ENCODE measurements at places on chromosomes 6 and 20.
A peak's percentile ranks its signal among the peaks of the same experiment; 100 is the strongest.

- no peaks in the 10 kb centered on the region for H3K4me1 ChIP-seq
- H3K27me3 ChIP-seq, result no peaks in the 10 kb centered on the region
- no peak overlapping the region for H3K4me3 ChIP-seq
- H3K27ac ChIP-seq, result no peak overlapping the region
Measured at GRCh38 chr6:169813969-169814368, 62.5 kb downstream of the ERMARD start.

DNA sequence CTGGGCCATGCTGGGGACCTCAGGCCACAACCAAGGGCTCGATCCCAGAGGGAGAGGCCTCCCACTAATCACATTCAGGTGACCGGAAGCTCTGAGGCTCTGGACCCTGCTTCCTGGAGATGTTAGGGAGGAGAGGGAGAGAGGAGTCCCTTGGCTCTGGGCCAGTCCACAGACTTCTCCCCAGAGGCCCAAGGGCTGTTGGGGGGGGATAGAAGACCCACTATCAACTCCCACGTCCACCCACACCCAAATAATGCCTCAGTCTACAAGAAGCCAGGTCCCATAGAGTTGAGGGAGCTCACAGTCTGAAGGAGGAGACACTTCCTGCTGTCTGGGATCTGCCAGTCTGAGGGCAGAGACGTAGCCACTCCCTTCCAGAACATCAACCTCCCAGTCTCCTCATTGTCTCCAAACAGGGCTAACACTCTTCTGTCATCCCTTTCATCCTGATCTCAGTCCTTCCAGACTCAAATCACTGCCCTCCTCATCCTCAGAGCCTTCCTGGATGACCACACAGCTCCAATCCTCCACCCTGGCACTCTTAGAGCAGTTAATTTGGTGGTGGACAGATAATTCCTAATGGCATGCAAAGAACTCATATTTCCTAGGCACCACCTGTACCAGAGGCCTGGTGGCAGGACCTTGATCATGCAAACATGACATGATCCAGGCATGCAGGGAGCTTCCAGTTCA lies 69.9 kb downstream of the MRPL14 start:
- H3K4me3 ChIP-seq, result no peak overlapping the region
- DNase-seq, result no peak
- H3K4me1 ChIP-seq, result peaks cover 83% of the 10 kb centered on the region
- H3K36me3 ChIP-seq, result no peaks in the 10 kb centered on the region

DNA sequence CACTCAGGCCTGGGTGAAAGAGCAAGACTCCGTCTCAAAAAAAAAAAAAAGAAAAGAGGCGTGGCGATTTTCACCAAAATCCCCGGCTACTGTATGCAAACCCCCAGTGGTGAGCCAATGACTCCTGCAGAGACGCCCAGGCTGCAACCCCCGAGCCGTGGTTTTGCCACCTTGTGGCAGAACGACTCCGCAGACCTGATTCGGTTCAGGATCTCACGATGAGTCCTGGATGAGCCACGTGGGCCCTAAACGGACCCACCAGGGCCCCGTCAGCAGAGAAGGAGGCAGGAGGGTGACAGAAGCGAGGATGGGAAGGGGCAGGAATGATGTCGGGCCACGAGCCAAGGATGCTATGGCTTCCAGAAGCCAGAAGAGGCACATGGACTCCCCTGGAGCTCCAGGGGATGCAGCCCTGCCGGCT lies 42.5 kb downstream of the SLC2A4RG start:
- H3K27ac ChIP-seq, result no peak overlapping the region
- H3K4me1 ChIP-seq, result no peaks in the 10 kb centered on the region
- H3K36me3 ChIP-seq, result no peaks in the 10 kb centered on the region
- H3K27me3 ChIP-seq, result no peaks in the 10 kb centered on the region
- no peak overlapping the region for H3K4me3 ChIP-seq

- H3K4me1 ChIP-seq, result peaks cover 6% of the 10 kb centered on the region
- no peak for DNase-seq
- H3K27me3 ChIP-seq, result no peaks in the 10 kb centered on the region
- H3K4me3 ChIP-seq, result no peak overlapping the region
Measured at GRCh38 chr20:19241440-19241839, 29.0 kb downstream of the SLC24A3 start.

DNA sequence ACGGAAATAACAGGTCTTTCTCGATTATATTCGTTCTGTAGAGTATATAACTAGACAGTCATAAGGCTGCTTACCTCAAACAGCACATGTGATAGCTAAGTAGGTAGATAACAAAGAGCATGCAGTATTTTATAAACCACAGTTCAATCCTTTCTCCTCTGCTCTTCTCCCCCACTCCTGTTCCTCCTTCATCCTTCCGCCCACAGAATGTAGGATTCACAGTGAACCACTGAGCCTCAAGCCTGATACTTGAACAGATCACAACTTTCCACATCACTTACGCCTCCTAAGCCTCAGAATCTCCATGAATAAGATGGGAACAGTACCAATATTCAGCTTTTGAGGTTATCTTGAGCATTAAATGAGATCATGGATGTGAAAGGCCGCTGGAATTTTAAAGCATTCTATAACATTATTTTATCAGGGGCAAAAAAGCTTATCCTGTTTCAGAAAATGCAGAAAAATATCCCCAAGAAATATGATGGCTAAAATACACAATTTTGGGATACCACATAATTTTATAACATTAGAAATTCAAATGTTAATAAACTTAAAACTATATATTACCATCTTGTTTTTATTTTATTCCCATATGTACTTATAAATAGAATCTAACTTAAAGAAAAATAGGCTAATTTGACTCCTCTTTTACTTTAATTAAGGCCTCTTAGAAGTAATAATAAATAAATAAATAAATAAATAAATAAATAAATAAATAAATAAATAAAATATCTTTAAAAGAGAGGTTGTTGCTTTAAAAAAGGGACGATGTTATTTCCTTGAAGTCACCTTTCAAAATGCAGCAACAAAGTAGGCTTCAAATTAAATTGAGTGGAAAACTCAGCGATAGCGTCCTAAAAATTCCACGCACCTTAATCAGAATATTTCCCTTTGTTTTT lies 33.4 kb downstream of the MTFR2 start:
- no peak overlapping the region for H3K27ac ChIP-seq
- no peaks in the 10 kb centered on the region for H3K4me1 ChIP-seq
- no peak overlapping the region for H3K4me3 ChIP-seq
- DNase-seq, result no peak
- H3K36me3 ChIP-seq, result no peaks in the 10 kb centered on the region

DNA sequence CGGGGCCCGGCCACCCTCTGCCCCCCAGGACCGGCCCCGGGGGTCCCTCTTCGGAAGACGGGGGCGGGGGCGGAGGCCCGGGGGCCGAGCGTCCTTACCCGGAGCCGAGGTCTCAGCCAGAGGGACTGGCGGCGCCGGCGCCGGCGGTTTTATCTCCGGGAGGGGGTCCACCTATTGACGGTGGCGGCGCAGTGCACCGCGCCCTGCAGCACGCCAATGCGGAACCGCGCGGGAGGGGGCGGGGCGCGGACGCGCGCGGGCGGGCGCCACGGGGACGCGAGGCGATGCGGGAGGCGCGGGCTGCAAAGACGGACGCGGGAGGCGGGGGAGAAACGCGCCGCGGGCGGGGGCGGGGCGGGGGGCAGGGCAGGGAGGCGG lies at the start of gene EEF1A2:
TSS of gene EEF1A2 (minus strand) at position 124 of the 378 bp plus-strand sequence. CDS start 1,320 bp downstream, outside the sequence.
- no peak within 1 kb of the TSS for H3K27ac ChIP-seq
- peaks cover 28% of the 10 kb centered on the region for H3K27me3 ChIP-seq
- peak within 1 kb of the TSS; percentile 5 for H3K4me3 ChIP-seq
- no peaks in the 10 kb centered on the region for H3K36me3 ChIP-seq

GRCh38 chr6:31186052-31186734 lies 15.7 kb upstream of the POU5F1 start:
- no peaks in the 10 kb centered on the region for H3K36me3 ChIP-seq
- no peak for DNase-seq
- H3K27me3 ChIP-seq, result no peaks in the 10 kb centered on the region
- H3K27ac ChIP-seq, result peak overlapping the region; percentile 92

DNA sequence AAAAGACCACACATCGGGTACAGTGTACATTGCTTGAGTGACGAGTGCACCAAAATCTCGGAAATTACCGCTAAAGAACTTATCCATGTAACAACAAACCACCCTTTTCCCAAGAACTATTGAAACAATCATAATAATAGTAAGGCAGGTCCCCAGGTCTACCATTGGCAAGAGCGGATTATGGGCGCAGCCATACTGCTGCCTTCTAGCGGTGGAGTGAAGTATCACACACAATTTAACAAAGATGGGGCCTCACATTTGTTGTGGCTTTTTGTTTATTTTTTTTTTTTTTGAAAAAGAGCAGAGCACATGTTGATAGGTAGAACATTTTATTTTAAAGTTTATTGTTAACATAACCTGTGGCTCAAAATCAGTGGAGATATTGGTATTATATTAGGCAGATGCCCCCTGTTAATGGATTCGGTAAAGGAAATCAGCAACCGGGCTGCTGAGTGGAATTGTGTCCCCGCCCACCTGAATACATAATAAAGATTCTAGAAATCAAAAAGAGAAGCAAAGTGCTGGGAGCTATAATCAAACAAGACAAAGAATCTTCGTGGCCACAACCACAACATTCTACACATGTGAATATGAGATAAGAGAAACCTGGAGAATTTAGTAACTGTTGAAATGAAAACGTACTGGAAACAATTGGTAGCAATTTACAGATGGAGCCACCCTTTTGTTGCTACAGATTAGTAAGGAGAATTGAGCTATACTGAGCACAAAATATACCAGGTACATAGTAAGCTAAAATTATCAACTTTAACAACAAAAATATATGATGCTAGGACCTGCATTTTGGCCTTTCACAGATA lies 94.2 kb upstream of the EXOC2 start:
- H3K27ac ChIP-seq, result no peak overlapping the region
- no peak for DNase-seq
- no peak overlapping the region for H3K4me3 ChIP-seq
- no peaks in the 10 kb centered on the region for H3K36me3 ChIP-seq

- no peak overlapping the region for H3K4me3 ChIP-seq
- no peak overlapping the region for H3K27ac ChIP-seq
- H3K4me1 ChIP-seq, result no peaks in the 10 kb centered on the region
- no peaks in the 10 kb centered on the region for H3K36me3 ChIP-seq
- DNase-seq, result no peak
- no peaks in the 10 kb centered on the region for H3K27me3 ChIP-seq
Measured at GRCh38 chr20:24730750-24731149, 218.3 kb upstream of the CST7 start.

DNA sequence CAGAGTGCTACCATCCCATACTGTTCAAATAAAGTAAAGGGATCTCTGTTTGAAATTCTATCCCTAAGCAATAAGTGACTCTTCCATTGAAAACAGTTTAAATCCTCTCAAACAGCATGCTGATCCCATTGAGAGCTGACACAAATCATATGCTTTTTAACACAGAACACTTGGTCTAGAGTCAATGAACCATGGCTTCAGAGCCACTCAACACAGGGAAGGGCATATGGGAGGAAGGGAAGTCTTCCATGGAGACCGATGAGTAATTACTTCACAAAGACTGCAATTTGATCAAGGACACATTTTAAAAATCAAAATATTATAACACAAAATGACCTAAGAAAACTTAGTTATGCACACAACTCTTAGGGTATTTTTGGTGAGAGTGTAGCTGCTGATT lies 1073.0 kb upstream of the MAP3K7 start:
- no peaks in the 10 kb centered on the region for H3K36me3 ChIP-seq
- H3K27me3 ChIP-seq, result no peaks in the 10 kb centered on the region
- H3K4me1 ChIP-seq, result no peaks in the 10 kb centered on the region
- H3K4me3 ChIP-seq, result no peak overlapping the region

- no peaks in the 10 kb centered on the region for H3K27me3 ChIP-seq
- no peak overlapping the region for H3K4me3 ChIP-seq
- peaks cover 18% of the 10 kb centered on the region for H3K4me1 ChIP-seq
- no peak for DNase-seq
- H3K27ac ChIP-seq, result peak overlapping the region; percentile 29
Measured at GRCh38 chr6:81808851-81809570, 56.5 kb upstream of the TENT5A start.

DNA sequence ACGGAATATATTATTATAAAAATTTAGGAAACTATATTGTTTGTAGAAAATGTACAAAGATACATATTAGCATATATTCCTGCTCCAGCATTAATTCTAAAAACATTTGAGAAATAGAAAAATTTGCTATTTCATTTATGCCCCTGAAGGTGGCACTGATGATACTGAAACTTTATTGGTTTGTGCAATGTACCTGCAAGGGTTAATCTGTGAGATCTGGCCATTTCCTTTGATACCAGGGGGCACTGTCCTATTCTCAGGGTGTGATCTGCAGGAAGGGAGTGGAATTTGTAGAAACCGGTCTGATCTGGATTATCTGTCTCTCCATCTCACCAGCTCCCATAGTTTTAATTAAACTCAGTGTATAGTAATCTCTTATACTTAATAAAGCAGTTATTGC lies 625.1 kb upstream of the IMPG1 start:
- DNase-seq, result no peak
- no peak overlapping the region for H3K4me3 ChIP-seq
- no peaks in the 10 kb centered on the region for H3K27me3 ChIP-seq
- no peaks in the 10 kb centered on the region for H3K36me3 ChIP-seq
- H3K27ac ChIP-seq, result no peak overlapping the region

GRCh38 chr6:169824021-169824420 lies 72.6 kb downstream of the ERMARD start:
- H3K36me3 ChIP-seq, result no peaks in the 10 kb centered on the region
- no peak overlapping the region for H3K4me3 ChIP-seq
- DNase-seq, result no peak
- H3K27me3 ChIP-seq, result no peaks in the 10 kb centered on the region
- H3K4me1 ChIP-seq, result no peaks in the 10 kb centered on the region
- H3K27ac ChIP-seq, result no peak overlapping the region

DNA sequence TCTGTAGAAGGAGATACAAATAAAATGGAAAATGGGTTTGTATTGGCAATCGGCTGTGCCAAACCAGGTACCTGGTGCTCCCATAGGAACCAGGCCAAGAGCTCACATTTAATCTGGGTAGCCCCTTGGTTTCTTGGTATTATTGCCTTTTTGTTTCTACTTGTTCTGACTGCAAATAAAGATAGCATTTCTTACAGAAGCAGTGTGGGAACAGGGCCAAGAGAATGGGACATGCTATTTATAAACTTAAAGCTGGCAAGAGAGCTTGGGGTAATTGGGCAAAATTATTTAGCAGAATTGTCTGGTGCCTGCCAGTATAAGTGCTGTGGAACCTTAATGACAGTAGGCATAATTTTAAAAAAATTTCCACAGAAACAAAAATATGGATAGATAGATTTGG lies 113.5 kb upstream of the GLP1R start:
- peaks cover 1% of the 10 kb centered on the region for H3K27me3 ChIP-seq
- H3K4me1 ChIP-seq, result no peaks in the 10 kb centered on the region
- no peak for DNase-seq
- H3K36me3 ChIP-seq, result no peaks in the 10 kb centered on the region

- H3K4me1 ChIP-seq, result peaks cover 6% of the 10 kb centered on the region
- H3K27ac ChIP-seq, result no peak overlapping the region
- no peak for DNase-seq
- no peaks in the 10 kb centered on the region for H3K36me3 ChIP-seq
- no peak overlapping the region for H3K4me3 ChIP-seq
Measured at GRCh38 chr6:31096656-31097055, 15.7 kb downstream of the C6orf15 start.

DNA sequence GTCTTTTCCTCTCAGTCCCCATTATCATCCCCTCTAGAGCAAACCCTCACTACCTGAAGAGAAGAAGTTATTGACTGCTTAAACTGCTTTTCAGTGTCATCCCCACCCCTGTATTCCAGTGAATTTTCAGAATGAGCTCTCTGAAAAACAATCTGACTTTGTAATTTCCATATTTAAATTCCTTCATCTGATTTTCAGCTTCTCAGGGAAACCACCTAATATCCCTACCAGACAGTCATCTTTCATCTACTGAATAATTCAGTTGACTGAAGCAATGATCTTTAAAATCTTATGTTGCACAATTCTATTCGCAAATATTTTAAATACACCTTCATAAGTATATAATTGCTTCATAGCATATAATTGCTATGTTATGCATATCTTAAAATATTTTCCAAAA lies 258.7 kb downstream of the HTR1B start:
- DNase-seq, result no peak
- H3K27me3 ChIP-seq, result no peaks in the 10 kb centered on the region
- no peak overlapping the region for H3K27ac ChIP-seq
- H3K36me3 ChIP-seq, result no peaks in the 10 kb centered on the region
- H3K4me3 ChIP-seq, result no peak overlapping the region
- no peaks in the 10 kb centered on the region for H3K4me1 ChIP-seq
